ENCODE measurements at places on chromosomes 5 and 9. TPM values are rescaled to one million over a fixed set of nuclear protein-coding genes. Genes with fewer than 3 reads are reported as not detected.

DNA sequence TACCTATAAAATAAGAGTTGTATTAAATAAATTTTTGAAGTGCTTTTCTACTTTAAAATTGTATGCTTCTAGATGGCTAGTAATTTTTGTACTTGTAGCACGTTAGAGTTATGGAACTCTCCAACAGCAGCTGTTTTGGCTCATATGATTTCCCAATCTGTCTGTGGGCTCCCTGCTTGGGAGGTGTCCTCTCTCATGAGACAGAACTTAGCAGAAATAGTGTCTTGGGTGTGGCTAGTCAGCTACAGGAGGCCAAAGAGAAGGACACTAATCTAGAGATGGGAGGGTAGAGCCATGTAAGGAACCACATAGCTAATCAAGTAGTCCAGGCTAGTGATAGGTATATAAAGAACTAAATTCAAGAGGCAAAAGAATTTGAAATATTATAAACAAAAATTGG is 78.4 kb upstream of the DAB2 start:
- no peak for DNase-seq

- DNase-seq, result no peak
These were observed 46.8 kb upstream of the FER start for GRCh38 chr5:108700930-108701329.

TEX48 gene
- total RNA-seq, result not detected

DNA sequence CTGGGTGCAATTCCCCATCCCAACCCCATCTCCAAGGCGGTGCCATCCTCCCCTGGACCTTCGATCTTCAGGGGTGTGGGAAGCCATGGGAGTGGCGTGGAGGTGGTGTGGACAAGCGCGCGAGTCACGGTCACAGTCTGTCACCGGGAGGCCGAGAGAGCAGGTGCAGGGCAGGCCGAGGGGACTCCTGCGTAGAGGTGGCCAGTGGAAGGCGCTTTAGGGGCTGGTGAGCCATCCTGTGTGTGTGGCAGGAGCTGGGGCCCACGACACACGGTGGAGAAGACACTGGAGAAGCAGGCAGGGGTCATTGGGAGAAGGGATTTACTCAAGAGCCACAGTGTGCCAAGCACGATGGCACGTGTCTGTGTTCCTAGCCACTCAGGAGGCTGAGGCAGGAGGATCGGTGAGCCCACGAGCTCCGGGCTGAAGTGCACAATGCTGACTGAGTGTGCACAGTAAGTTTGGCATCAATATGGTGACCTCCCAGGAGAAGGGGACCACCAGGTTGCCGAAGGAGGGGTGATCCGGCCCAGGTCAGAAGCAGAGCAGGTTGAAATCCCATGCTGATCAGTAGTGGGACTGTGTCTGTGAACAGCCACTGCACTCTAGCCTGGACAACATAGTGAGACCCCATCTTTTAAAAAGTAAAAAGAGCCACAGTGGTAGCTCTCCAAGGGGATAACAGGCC is 145.1 kb upstream of the PHYKPL start:
- no peak for DNase-seq

DNA sequence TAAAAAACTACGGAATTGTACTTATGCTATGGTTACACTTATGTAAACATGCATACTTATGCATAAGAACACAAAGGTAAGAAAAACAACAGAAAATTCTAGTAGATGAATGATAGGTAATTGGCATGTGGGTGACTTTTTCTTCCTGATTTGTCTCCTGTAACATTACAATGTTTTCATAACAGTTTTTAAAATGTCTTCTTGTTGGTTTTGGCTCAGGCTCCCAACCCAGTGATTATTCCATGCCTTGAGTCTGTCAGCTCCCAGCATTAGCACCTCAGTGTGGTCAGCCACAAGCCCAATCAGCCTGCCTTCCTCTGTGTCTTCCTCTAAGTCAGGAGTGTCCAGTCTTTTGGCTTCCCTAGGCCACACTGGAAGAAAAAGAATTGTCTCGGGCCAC is 7.9 kb upstream of the FOXE1 start:
- no peak for DNase-seq

CD72 gene
- total RNA-seq, result 2.2 TPM

CDKN2B-AS1 gene
- not detected for total RNA-seq

GRCh38 chr5:110785356-110785755 is 46.5 kb downstream of the SLC25A46 start:
- DNase-seq, result no peak

DNA sequence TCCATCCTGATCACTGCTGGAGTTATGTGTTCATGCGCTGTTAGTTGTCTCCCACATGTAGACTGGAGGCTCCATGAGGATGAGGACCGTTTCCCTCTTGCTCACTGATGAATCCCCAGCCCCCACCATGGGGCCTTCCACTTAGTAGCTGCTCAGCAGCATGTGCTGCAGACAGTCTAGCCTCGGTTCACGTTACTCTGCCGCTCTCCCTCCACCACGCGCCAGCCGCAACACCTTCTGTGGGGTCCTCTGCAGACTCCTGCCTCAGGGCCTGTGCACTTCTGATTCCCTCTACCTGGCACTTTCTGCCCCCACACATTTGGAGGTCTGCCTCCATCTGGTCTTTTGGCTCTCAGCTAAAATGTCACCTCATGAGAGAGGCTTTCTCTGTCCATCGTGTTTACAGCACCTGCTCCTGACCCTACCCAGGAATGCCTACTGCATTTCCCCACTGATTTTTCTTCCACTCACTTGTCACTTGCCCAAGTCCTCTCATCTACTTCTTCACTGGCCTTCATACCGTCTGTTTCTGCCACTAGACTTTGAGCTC is 36.3 kb downstream of the STK10 start:
- no peak for DNase-seq

DNA sequence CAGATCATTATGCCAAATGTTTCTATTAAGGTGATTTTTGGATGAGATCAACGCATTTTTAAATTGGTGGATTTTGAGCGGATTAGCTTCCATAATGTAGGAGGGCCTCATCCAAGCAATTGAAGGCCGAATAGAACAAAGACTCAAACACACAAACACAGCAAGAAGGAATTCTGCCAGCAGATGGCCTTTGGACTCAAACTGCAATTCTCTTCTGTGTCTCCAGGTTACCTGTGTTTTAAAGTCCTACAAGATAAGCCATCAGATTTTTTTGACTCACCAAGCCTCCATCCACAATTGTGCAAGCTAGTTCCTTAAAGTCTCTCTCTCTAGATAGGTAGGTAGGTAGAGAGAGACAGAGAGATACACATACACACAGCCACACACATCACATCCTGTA is 25.5 kb downstream of the CDH6 start:
- DNase-seq, result no peak

C9 gene
- total RNA-seq, result not detected

DNA sequence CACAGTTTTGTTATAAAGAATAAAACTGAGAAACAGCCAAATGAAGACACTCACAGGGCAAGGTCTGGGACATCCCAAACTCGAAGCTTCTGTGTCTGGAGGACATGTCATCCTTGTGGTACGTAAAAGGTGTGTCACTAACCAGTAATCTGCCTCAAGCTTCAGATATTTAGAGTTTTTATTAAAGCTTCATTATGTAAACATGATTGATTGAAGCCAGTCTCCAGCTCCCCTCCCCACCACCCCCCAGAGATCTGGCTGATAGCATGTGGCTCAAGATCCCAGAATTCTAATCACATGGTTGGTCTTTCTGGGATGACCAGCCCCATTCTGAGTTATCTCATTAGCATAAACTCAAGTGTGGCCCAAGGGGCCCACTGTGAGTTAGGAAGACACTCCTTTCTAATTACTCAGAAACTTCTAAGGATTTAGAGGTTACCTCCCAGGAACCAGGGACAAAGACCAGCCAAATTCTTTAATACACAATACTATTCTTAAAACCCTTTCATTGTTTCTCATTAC is 31.4 kb upstream of the ERAP1 start:
- no peak for DNase-seq

DNA sequence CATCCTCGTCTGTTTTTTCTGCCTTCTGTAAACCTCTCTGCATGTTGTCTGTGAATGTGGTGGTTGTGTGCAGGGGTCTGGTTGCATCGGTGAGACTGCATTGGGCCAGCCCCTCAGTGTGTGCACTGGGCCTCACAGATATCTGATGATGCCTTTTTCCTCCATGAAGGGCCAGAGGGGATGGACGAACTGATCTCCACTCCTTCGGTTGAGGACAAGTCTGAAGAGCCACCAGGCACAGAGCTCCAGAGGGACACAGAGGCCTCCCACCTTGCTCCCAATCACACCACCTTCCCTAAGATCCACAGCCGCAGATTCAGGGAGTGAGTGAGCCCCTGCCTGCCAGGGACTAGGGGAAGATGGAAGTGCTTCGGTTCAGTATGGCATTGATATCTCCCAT is 31.3 kb downstream of the SECISBP2 start:
- DNase-seq, result no peak

WNK2 gene
- 0.95 TPM for total RNA-seq

TAF1L gene
- not detected for total RNA-seq

DNA sequence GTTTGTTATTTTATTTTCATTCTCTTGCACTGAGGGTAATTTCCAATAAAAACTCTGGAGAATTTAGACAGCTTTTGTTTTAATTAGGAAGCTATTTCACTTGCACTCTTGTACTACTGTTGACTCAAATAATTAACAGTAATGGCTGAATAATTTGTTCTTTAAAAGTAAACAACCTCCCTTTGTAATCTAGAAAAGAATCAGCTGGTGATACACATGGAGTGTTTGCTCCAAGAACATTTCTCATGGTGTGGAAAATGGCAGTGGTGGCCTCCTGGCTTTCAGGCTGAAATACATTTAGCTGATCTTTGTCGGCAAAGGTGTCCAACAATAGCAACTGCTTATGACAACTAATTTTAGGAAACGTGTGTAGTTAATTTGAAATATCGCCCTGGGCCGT is 129.4 kb downstream of the C9orf152 start:
- DNase-seq, result no peak

- no peak for DNase-seq
These were observed 28.4 kb downstream of the NEURL1B start for GRCh38 chr5:172669386-172670004.

GRCh38 chr5:9898319-9898718 is 268.2 kb upstream of the TAS2R1 start:
- no peak for DNase-seq

FANCG gene
- 19.1 TPM for total RNA-seq

DNA sequence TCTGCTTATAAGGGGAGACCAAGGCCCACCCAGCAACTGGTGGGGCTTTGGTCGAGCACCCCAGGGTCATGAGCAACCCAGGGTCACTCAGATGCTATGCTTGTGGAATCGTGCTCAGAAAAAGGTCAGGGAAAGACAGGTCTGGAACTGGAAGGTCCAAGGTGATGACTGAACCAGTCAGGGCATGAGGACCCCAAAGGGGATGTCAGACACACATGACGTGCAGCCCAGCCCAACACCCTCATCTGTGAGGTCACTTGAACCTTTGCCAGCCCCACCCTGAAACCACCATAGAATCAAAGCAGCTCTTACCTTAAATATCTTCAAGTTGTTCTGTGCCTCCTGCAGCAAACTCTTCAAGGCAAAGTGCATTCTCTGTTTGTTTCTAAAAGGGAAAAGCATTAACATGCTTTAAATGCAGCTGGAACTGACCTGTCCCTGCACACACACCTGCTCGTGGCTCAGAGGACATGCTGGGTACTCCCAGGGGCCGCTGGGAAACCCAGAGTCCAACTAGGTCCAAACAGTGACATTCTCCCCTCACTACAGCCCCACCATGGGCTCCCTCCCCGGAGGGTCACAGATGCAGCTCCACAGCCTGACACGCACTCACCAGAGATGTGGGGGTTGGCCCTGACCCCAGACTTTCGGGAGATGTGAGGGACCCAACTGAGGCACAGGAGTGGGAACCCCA is 29.4 kb downstream of the IPPK start:
- no peak for DNase-seq

GRCh38 chr9:108681851-108682590 is 173.8 kb downstream of the ACTL7B start:
- DNase-seq, result no peak

DNA sequence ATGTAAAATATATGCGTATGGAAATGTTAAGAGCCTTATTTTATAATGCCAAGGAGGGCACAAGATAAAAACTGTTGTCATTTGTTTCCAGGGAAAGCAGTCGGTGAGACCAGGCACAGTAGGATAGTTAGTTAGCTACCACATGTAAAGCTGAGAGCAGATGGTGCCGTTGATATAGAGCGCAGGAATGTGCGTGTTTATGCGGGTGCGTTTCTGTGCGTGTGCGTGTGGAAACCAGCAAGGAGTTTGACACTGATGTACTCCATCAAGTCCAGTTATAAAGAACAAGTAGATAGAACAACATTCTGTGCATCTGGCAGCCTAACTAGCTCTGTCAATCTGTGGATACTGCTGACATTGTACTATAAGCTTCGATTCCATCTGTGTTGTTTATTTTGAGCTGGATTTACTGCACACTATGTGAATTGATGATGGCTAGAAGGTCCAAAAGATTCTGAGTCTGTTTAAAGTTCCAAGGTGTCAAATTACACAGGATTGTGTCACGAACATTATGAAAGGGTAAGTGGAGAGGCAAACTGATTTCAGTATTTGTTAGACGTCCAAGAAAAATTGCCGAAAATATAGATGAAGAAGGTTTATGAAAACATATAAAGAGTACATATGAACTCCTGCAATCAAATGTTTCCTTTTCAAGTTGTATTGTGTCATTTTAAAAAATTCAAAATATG is 494.9 kb upstream of the MEF2C start:
- no peak for DNase-seq

FCN1 gene
- 2.2 TPM for total RNA-seq

TRIM7 gene
- total RNA-seq, result 14.7 TPM

GRCh38 chr5:2735996-2736395 is 15.5 kb downstream of the IRX2 start:
- DNase-seq, result no peak

SAXO1 gene
- 1.8 TPM for total RNA-seq

CCDC107 gene
- 75.2 TPM for total RNA-seq

DNA sequence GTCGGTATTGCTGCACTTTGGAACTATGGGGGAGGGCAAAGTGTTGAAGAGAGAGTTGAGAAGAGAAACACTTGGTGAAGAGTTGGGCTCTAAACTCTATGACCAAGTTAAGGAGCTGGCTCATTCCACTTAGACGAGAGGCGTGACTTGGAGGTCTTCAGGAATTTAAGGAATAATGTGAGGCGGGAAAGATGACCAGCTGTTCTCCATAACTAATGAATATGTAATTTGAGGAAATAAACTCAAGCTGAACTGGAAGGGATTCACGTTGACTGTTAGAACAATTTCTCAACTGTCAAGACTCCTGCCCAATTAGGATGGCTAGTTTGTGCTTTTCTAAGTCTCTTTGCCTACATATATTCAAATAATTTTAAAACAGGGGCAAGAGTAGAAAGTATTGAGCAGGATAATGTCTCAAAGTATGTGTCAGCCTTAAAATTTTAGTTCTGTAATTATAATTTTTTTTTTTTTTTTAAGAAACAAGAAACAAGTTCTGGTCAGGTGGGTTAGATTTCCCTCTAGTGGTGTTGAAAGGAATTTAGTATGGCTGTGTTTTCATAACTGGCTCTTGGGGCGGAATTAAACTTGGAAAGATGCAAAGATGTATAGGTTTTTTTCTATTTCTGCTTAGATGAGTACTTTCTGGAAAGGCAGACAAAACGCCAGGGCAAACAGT is 33.4 kb downstream of the TMEM252 start:
- no peak for DNase-seq

C9orf50 gene
- total RNA-seq, result not detected

Data from thoracic aorta (tissue), 2 donors.